ENCODE measurements at places on chromosomes 5 and 9.

- DNase-seq = no peak
Observed at GRCh38 chr9:470552-471194, 256.0 kb downstream of the DOCK8 start.

DNA sequence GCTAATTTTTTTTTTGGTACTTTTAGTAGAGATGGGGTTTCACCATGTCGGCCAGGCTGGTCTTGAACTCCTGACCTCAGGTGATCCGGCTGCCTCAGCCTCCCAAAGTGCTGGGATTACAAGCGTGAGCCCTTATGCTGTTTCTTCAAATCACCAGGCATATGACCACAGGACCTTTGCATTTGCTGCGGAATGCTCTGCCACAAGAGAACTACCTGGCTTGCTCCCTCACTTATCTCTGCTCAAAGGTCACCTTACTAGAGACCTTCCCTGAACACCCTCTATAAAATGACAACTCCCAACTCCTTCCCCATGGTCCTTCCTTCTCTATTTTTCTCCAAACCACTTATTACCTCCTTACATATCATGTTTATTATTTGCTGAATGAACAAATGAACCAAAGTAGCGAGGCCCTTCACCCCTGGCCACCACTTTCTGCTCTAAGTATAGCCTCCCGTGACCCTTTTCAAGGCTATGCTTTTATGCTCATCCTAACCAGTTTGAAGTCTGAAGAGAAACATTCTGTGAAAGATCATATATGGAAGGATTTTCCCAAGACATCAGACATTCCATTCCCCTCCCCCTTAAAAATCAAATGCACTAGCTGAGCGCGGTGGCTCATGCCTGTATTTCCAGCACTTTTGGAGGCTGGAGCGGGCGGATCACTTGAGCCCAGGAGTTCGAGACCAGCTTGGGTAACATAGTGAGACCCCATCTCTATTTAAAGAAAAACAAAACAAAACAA, 1.3 kb downstream of the ZER1 start:
- no peak for DNase-seq

- DNase-seq = no peak
Observed at GRCh38 chr9:125959951-125960619, 212.9 kb downstream of the PBX3 start.

DNA sequence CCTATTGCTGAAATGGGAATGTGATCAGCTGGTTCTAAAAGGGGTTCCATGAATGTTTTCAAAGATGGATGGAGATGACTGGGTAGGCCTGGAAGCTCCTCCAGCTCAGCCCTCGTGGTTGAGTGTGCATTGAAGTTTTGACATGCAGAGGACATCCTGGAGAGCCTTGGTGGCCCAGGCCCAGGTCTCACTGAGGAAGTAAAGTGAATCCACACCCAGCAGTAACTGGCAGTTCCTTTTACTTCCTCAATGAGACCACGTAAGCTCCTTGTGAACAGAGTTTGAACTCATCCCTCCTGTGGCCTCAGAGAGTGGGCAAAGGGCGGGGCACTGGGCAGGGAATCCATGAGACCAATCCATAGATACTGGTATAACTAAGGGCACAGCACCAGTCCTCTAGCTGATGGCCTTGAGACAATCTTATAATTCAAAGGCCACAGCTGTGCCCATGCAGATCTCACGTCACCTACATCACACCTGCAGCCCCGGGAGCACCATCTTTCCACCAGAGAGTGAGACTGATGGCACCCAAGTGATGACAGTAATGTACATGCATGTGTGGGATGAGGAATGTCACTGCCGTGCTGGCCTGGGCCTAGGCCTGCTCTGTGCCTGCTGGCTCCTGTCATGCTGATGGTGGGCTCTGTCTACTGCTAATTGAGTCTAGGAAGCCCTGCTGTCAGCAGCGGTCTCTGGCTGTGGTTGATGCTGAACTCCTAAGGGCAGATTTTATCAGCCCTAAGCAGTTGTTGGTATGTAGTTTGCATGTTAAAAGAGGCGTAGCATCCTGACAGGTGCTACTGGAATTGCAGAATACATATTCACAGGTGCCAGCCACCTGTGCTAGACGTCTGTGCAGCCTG, 257.8 kb downstream of the FSTL4 start:
- no peak for DNase-seq

DNA sequence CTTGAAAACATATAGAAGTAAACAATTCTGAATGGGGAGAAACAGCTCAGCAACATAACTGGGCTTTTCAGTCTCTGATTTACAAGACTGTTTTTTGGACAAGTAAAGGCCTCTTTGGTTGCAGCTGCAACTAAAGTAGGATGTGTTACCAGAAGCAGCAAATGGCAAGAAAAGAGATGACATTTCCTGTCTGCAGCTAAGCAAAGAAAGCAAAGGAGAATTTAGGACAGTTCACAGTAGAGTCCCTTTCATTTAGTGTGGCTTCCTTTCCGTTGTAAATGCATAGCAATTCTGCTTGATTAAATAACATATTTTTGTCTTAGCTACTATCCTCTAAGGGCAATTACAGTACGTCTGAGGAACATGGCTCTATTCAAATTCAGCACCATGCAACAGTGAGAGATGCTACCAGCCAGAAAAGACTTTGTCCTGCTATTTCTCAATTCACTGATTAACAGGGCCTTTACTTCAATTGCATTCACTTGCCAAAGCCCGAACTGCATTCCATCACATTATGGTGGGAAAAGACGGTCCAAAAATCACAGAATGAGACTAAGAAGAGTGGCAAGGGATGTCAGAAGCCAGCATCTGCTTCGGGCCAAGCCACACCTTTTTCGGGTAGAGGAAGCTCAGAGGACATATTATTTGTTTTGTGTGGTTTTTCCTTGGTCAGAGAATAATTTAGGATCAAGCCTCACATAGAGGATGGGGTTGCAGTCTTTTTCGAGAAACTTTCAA, 107.7 kb downstream of the SEMA6A start:
- no peak for DNase-seq

DNA sequence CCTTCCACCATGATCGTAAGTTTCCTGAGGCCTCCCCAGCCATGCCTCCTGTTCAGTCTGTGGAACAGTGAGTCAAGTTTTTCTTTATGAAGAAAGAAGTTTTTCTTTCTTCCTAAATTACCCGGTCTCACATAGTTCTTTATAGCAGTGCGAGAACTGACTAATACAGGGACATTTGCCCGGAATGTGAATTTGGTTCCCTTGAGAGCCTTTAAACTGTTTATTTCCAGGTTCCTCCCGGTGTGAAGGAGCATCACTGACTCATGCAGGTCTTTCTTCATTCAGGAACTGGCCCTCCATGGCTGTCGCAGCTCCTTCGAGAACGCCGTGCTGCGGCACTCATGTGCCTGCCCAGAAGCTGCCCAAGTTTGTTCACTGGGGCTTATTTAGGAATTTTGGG, 87.7 kb downstream of the PTCH1 start:
- DNase-seq = no peak

GRCh38 chr9:119698535-119698934, 329.3 kb upstream of the BRINP1 start:
- DNase-seq = no peak

DNA sequence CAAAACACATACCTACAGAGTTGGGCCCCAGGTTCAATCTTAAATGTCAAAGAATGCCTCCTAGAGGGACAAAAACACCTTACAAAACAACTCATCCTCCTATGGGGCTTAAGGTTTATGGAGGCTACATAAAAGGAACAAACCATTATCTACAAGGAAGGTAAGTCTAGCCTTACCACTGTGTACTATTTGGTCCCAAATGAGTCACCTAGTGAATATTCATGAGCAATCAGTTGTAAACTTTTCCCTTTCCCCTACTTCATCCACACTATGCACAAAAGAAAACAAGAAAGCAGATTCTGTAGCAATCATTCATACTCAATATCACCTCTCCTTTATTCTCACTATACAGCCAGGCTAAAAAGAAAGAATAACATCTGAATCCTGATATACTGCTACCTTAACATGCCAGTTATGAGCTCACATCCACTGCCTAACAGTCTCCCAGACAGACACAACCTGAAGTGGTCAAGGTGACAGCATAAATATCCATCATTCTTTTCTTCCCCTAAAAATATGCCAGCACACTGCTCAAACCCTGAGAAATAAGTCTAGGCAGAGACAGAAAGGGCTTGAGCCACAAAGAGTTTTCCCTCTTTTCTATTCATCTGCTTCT, 6.2 kb downstream of the OXCT1 start:
- DNase-seq = no peak

GRCh38 chr9:84216151-84216550, 124.4 kb downstream of the SLC28A3 start:
- DNase-seq = no peak

DNA sequence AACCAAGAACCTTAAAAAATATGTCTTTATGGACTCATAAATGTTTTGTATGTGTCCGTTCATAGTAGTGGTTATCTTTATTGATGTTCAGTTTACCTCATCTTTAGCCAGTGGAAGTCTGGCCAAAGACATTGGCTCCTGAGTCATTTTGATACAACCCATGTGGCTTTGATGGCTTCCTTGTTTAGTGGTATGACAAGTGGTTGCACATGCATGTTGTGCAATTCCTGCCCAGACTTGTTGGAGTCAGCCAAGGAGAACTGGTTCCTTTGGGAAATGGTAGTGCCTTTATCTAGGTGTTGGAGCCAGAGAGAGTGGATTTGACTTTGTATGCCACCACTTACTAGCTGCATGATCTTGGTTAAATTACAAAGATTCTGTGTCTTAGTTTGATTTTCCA, 94.3 kb downstream of the RPS23 start:
- DNase-seq = no peak

- DNase-seq = no peak
Observed at GRCh38 chr5:56329652-56330051, 96.5 kb upstream of the ANKRD55 start.

- DNase-seq = no peak
Observed at GRCh38 chr5:50749873-50750272, 83.4 kb downstream of the PARP8 start.

DNA sequence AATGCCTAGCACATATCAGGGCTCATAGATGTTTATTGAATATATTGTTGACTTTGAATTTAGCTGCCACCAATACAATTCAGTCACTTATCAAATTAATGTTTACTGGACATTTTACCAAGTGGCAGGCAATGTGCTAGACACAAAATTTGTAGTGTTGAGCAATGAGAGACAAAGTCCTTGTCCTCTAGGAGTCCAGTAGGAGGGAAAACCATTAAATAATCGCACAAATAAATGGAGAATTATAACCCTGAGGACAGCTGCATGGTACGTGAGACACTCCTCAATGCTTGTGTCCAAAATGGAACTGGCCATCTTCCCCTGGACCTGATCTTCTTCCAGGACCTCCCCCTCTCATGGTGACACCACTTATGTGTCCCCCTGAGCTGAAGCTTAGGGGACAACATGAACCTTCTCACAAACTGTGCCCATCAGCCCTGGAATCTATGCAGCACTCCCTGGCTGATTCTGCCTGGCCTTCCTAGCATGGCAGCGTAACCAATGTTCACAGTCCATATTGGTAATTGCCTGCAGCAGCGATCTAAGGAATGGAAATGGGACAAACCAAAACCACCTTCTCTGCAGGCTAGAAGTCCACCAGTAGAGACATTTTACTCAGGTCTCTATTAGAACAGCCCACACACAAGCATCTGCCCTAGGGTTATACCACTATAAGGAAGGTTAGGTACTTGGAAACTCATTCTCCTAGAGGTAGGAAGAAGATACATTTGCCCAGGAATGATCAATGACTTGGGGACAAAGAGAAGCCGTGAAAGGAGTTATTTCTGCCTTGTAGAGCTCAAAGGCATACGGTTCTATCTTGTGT, 75.5 kb downstream of the FGF1 start:
- no peak for DNase-seq

GRCh38 chr5:124157320-124157719, 589.1 kb downstream of the ZNF608 start:
- DNase-seq = no peak

- no peak for DNase-seq
Observed at GRCh38 chr5:58317009-58317408, 142.9 kb downstream of the PLK2 start.

Data from GOT3 (cell line).